Hematopoietic multipotent progenitor cell treated with erythropoietin and hydrocortisone succinate and interleukin-3 and kit ligand, for 4 days (in vitro differentiated cells): ENCODE measurements at places on chromosomes 13 and 19.
A peak's percentile ranks its signal among the peaks of the same experiment; 100 is the strongest.

- no peak for DNase-seq
Observed at GRCh38 chr19:49366110-49366509, 2.4 kb downstream of the DKKL1 start.

- DNase-seq: peak; percentile 95
Observed at GRCh38 chr19:55301459-55302317, 17.9 kb downstream of the BRSK1 start.

- no peak for DNase-seq
Observed at GRCh38 chr19:19010551-19010950, 22.8 kb downstream of the SUGP2 start.

- DNase-seq: no peak
Observed at GRCh38 chr13:35474496-35475211, 1.8 kb downstream of the MAB21L1 start.

DNA sequence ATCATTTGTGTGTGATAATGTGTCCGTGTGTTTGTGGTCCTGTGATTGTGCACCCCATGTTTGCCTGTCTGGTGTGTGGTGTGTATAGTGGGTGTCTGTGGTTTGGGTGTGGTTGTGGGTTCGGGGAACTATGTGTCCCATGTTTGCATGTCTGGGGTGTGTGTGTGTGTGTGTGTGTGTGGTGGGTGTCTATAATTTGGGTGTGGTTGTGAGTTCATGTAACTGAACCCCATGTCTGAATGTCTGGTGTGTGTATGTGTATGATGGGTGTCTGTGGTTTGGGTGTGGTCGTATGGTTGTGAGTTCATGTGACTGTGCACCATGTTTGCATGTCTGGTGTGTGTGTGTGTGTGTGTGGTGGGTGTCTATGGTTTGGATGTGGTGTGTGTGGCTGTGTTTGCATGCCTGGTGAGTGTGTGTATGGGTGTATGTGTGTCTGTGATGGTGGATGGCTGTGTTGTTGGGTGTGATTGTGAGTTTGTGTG lies 11.1 kb upstream of the NFIX start:
- peak; percentile 63 for DNase-seq

DNA sequence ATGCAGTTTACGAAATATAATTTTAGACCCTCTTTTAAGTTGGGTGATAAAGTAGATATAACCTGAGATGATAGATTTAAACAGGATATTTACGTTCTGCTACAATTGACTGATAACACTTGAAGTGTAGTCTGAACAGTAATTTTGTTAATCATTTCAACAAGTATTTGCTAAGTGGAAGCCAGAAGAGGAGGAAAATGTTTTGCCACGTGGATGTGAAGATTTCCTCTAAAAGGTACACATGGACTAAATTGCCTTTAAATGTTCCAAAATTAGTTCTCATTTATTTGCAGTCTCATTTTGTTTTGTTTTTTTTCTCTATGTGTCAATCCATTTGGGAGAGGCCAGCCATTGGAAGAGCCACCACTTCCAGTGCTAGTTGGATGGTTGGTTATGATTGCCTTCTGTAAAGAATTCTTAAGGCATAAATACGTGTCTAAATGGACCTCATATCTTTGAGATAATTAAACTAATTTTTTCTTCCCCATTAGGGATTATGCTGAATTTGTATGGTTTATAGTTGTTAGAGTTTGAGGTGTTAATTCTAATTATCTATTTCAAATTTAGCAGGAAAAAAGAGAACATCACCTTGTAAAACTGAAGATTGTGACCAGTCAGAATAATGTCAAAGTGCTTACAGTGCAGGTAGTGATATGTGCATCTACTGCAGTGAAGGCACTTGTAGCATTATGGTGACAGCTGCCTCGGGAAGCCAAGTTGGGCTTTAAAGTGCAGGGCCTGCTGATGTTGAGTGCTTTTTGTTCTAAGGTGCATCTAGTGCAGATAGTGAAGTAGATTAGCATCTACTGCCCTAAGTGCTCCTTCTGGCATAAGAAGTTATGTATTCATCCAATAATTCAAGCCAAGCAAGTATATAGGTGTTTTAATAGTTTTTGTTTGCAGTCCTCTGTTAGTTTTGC lies 2.8 kb downstream of the MIR17HG start:
- DNase-seq: no peak

GRCh38 chr19:16184665-16185122 lies 516 bp upstream of the FAM32A start:
- DNase-seq: no peak

DNA sequence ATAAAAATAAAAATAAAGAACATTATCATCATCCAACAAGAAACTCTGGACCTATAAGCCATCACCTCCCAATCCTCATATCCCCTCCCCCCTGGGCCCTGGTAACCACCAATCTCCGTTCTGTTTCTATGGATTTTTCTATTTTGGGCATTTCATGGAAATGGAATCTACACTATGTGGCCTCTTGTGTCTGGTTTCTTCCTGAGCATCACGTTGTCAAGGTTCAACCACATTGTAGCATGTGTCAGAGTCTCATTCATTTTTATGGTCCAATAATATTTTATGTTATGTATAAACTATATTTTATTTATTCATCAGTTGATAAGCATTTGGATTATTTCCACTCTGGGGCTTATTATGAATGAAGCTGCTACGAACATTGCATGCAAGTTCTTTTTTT lies 26.9 kb downstream of the SULT2B1 start:
- no peak for DNase-seq

GRCh38 chr19:40089462-40089861 lies 1.3 kb downstream of the ZNF780A start:
- DNase-seq: peak; percentile 7

DNA sequence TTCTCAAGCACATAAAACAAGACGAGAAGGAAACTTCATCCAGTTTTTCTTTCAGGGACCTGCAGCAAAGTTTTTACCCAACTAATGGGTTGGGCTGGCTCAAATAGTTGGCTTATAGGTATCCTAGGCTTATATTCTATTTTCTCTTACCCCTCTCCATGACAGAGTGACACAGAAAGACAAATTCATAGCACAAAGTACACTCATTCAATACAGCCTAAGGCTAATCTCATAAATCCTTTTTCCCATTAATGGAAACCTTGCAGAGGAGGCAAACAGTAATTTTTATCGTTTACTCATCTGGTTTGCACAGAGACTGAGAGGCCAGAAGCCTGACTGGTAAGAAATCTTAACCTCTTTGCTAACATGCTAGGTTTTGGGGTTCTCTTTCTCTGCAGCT lies 1589.9 kb downstream of the SLITRK1 start:
- DNase-seq: no peak

- peak; percentile 46 for DNase-seq
Observed at GRCh38 chr13:67366533-67366932, 136.4 kb upstream of the PCDH9 start.

- peak; percentile 77 for DNase-seq
Observed at GRCh38 chr13:100392709-100393630, 195.6 kb downstream of the GGACT start.

GRCh38 chr13:70253411-70253810 lies 145.2 kb upstream of the KLHL1 start:
- no peak for DNase-seq

- no peak for DNase-seq
Observed at GRCh38 chr13:33751151-33751550, 66.8 kb upstream of the RFC3 start.

DNA sequence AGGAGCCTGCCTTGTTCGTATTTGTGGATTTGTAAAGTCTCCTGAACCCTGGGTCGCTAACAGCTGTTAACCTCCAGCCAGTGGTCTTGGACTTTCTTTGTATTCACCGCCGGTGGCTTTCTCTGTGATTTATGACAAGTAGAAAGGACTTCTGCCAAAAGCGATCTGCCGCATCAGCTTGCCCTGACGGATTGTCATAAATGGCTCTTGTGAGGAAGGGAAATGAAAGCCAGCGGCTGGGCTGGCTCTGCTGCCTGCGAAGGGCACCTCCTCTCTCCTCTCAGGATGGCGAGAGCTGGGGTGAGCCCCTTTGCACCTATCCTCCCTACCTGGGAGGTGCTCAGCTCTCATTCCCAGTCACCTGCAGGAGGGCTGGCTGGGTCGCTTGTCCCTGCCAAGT lies 25.6 kb downstream of the DHRS12 start:
- peak; percentile 31 for DNase-seq
